ENCODE measurements at places on chromosomes 13 and 19. TPM values are rescaled to one million over a fixed set of nuclear protein-coding genes. Genes with fewer than 3 reads are reported as not detected.

Gene ZNF564
- 5.6 TPM for total RNA-seq

Gene KANK3
- total RNA-seq: 1.5 TPM

Gene GGACT
- 4.4 TPM for total RNA-seq

Gene PEAK3
- not detected for total RNA-seq

Gene SERPINE3
- not detected for total RNA-seq

Gene CLEC17A
- not detected for total RNA-seq

Gene N4BP2L1
- total RNA-seq: 16.6 TPM

Gene ZNF556
- not detected for total RNA-seq

Gene LAIR1
- total RNA-seq: 7.7 TPM

Gene SRRM5
- total RNA-seq: 0.37 TPM

Gene ZNF135
- not detected for total RNA-seq

Gene FOSB
- 11.3 TPM for total RNA-seq

Gene OVOL3
- total RNA-seq: not detected

Measured in activated CD4-positive, alpha-beta T cell treated with anti-CD3 and anti-CD28 coated beads, Interleukin-2, amount 10 ng/mL, durations not matched to agents 24 days and 14 days (primary cell).